GM23248 (cell line): ENCODE measurements at places on chromosomes 7 and 10. TPM values are rescaled to one million over a fixed set of nuclear protein-coding genes. Genes with fewer than 3 reads are reported as not detected.

- no peak for DNase-seq
These were observed 81.6 kb downstream of the ZMIZ1 start for GRCh38 chr10:79150444-79150754.

- DNase-seq, result no peak
These were observed 197.8 kb downstream of the CELF2 start for GRCh38 chr10:11215471-11215870.

GRCh38 chr7:131170440-131171271 is 157.0 kb upstream of the MKLN1 start:
- peak; percentile 71 for DNase-seq

DNA sequence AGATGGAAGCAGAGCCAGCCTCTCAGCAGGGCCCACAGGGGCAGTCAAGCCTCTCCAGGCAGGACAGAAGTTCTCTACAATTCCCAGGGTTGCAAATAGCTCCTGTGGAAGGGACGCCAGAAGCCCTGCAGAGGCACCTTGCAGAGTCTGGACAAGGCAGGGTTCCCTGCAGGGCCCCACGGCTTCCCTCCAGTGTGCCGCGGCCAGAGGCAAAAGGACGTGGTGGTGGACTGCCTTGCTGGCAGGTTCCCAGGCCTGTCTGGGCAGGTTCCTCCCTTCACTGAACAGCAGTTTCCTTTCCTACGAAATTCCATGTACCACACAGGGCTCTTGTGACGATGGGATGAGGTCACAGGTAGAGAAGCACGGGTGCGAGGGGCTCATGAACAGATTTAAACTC is 25.1 kb downstream of the UPP1 start:
- DNase-seq, result no peak

DNA sequence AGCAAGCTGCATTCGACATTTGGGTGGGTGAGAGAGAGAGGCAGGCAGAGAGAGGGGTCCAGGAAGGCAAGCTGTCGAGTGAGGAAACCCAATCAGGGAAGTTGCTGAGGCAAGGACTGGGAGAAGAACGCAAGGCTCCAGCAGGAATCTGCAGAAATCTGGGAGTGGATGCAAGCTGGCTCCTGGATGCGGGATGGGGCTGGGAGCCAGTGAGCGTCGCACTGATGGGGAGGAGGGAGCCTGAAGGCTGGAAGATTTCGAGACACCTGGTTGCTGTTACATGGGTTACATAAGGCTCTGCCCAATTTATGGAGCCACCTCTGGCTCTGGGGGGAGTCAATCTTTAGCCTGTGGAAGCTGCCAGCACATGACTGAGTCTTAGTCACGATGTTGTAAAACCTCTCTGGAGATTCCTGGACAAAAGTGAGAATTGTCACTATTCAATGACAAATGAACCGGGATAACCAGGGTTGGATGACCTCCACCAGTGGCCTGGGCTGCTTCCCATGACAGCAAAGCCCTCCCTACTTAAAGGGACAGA is 51.1 kb upstream of the ADRB1 start:
- DNase-seq, result peak; percentile 43

CYP2C9 gene
- not detected in 2 replicates for polyA plus RNA-seq

DNA sequence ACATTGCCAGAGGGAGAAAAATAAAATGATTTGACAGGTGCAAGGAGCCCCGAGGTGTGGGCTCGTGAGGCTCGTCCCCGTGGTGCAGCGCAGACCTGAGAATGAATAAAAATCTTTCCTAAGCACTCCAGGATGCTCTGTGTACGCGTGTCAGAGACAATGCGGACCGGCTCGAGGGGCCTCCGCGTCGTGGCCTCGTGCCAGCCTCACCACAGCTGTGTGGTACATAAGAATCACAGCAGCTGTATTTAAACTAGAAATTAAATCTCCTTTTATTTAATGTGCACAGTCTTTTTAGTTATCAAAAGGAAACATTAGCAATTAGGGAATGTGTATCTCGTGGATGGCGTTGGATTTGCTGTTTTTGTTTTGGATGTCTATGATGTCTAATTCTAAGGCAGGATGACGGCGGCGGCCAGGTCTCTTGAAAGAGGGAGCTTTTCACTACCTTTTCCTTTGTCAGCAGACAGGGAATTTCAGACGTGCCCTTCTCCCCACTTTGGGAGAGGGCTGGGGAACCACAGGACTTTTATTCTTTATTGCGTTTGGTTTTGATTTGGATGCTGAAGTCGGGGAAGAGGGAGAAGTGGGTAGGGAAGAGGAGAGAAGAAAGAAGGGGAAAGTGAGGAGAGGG is 365.3 kb upstream of the SHH start:
- DNase-seq, result no peak

CCDC7 gene
- 0.96 and 2.2 TPM in 2 replicates for polyA plus RNA-seq

ANLN gene
- 37.9 and 38.4 TPM in 2 replicates for polyA plus RNA-seq

GRCh38 chr7:26863518-26864308 is 677 bp downstream of the SKAP2 start:
- DNase-seq, result peak; percentile 52

- DNase-seq, result no peak
These were observed 221.2 kb downstream of the SLC25A13 start for GRCh38 chr7:96100737-96101136.

- DNase-seq, result peak; percentile 42
These were observed 25.2 kb downstream of the SEC23IP start for GRCh38 chr10:119917777-119918176.

DNA sequence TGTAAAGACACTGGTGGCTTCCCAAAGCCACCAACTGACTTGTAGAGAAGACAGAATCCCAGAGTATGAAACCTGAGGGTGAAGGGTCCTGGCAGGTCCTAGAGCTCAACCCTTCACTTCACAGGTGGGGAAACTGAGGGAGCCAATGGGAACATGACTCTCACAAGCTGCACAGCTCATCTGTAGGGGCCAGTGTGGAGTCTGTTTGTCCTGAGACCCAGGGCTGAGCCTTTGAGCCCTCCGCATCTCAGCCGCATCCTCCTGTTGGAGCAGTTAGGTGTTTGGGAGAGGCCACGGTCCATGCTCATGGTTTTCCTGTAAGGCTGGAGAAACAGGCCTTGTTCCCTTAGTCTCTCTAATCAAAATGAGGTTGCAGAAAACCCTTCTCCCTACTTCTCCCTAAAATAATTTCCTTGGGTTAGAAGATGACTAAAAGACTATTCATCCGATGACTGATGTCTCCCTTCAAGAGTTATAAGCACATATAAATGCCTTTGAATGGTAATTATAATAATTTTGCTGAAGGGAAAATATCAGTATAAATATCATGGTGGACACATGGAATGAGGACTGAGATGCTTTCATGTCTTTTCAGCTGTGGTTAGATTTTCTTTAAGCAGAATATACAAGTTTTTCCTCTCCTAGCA is 10.3 kb downstream of the HTRA1 start:
- DNase-seq, result peak; percentile 56

- no peak for DNase-seq
These were observed 4.8 kb downstream of the EGR2 start for GRCh38 chr10:62811159-62811875.

DNA sequence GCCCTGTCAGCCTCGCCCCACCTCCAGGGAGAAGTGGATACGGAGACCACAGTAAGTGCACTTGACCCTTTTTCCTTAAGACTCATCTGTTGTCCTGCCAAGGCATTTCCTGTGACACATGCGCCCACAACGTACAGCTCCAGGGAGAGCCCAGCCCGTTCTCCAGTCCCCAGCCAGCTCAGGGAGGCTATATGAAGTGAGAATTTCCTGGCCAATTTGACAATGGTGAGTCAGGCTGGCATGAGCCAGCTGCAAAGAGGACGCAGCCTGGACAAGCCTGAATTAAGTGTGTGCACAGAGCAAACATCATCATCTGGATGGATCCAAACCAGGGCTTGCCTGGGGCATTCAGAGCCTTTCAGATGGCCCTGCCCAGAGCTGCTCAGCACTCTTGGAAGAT is 244.8 kb downstream of the KCNMA1 start:
- peak; percentile 100 for DNase-seq

GRCh38 chr7:144908324-144908723 is 72.5 kb upstream of the TPK1 start:
- DNase-seq, result no peak

- DNase-seq, result no peak
These were observed 7.0 kb downstream of the SPACDR start for GRCh38 chr7:100457033-100457432.

CFTR gene
- not detected in 2 replicates for polyA plus RNA-seq

RPP30 gene
- 51.1 and 54.6 TPM in 2 replicates for polyA plus RNA-seq

GRIFIN gene
- not detected in 2 replicates for polyA plus RNA-seq

DNA sequence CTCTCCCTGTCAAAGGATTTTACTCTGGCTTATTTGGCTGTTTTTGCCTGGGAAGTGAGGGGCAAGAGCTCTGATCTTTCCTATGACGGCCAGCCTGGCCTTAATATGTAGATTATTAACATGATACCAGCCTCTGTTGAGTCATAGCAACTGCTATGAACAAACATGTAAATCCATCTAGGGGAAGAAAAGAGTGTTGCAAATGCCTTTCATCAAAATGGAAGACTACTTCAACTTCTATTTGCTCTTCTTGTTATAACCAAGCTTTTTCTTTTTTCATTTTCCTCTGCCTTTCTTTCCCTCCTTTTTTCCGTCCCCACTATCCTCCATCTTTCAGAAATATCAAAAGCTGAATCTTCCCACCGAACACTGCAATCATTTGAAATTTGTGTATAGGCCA is 46.6 kb downstream of the BTRC start:
- peak; percentile 13 for DNase-seq

- DNase-seq, result no peak
These were observed 95.3 kb downstream of the CNNM2 start for GRCh38 chr10:103013416-103013815.

- peak; percentile 61 for DNase-seq
These were observed 177.9 kb downstream of the TAX1BP1 start for GRCh38 chr7:27917774-27918314.

CCDC146 gene
- polyA plus RNA-seq, result 0.78 and 0.87 TPM in 2 replicates

GRCh38 chr10:51783941-51784340 is 84.5 kb upstream of the CSTF2T start:
- DNase-seq, result no peak

DNA sequence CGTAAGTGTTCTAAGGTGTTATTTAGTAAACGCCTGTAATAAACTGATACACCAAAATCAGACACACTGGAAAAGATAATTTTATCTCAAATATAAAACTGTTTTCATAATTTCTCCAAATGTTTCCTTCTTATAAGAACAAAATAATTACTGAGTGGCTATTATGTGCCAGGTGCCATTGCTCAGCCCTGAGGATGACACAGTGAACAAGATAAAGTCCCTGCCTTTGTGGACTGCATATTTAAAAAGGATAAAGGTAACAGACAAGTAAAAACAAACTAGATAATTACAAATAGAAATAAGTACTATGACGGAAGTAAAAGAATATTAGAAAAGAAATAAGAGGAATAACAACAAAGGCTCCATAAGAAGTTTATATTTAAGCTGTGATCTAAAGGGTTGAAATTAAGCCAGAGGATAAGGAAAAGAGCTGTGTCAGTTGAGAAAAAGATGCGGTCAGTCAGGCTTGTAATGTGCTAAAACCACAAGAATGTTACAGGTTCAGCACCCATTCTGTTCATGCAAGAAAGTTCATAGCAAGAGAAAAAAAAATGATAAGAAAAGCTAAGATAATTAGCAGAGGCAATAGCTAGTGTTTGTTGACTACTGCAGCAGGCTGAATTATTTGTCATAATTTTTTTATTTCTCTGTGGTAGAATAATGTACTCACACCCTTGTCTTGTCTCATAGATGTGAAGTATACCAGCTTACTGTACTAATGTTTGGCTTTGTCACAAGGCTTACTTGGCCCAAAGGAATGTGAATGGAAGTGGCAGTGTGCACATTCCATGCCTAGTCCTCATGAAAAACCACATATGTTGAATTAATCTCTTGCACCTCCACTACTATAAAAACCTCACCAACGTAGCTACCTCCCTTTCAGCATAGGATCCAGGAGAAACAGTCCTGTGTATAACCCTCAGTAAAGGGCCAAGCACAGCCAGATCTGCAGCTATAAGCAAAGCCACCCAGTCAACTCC is 75.1 kb downstream of the CRPPA start:
- peak; percentile 87 for DNase-seq

- DNase-seq, result no peak
These were observed 6.5 kb upstream of the CRHR2 start for GRCh38 chr7:30688718-30689221.

TUBB8 gene
- polyA plus RNA-seq, result not detected in 2 replicates

- peak; percentile 10 for DNase-seq
These were observed 375 bp upstream of the CHN2 start for GRCh38 chr7:29194206-29194593.

IKZF1 gene
- 0.06 TPM in 1 of 2 replicates, not detected in the other for polyA plus RNA-seq

DNA sequence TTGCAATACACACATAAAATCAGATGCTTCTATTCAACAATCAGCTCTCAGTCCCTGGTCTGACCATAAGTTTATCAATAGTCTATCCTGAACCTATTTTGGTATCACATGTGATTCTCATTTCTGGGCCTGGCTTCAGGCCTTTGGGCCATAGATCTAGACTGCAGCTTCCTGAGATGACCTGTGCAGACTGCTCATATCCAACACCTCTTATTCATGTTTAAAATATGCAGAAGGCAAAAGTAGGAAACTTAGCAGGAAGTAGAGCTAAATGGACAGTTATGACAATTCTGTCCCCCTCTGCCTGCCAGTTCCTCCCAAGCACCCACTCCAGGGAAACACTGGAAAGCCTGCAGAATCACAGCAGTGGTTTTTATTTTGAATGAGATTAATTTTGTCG is 53.3 kb downstream of the C7orf25 start:
- peak; percentile 63 for DNase-seq

DYDC2 gene
- polyA plus RNA-seq, result not detected in 2 replicates

DNA sequence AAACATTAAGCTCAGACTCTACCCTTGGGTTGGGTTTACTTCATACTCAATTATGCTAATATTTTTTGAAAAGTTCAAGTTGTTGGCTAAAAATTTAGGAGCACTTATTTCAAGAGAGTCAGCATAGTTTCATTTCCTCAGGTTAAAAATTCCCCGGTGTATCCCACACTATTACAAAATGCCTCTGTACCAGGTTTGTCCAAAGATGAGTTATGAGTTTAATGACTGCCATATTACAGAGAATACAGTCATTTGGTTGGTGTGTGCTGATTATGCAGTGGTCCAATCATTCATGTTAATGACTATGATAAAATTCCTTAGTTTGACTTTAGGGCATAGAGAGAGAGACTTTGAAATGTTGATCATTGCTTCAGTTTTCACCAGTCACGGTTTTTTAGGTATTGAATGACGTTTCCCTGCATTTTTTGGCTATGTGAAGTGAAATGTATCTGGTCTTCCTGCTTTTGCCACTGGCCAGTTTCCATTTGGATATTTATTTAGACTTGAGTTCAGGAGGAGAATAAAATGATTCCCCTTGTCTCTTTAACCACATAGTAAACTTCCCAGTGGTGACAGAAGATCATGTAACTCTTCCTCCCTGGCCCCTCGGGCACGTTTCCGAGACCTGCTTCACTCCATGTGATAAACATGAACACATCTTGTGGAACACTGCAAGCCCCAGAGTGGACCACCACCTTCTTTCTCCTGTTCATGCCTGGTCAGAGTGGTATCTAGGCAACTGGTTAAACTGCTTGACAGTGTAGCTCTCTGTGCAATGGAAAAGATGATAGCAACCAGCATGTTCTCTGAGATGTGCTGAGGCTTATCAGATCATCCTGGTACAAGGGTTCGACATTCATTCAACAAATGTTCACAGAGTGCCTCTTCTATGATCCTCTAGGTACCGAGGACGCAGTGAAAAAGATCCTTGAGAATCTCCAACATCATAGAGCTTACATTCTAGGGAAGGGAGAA is 153.6 kb downstream of the CACNB2 start:
- no peak for DNase-seq

- DNase-seq, result peak; percentile 90
These were observed at the start of gene DIP2C for GRCh38 chr10:689452-690371. TSS of gene DIP2C (minus strand) at chr10:689668. CDS start at chr10:689578, 90 bp downstream.

ADCK2 gene
- 9.1 and 10.0 TPM in 2 replicates for polyA plus RNA-seq
